Suprapubic skin (tissue), 4 donors: ENCODE measurements at places on chromosomes 1 and 21. TPM values are rescaled to one million over a fixed set of nuclear protein-coding genes. Genes with fewer than 3 reads are reported as not detected.

ATP1A4 gene
- not detected for total RNA-seq

- H3K4me1 ChIP-seq: peaks cover 49% of the 10 kb centered on the region
- peak overlapping the region; percentile 41 for H3K4me3 ChIP-seq
- H3K27me3 ChIP-seq: no peaks in the 10 kb centered on the region
- no peaks in the 10 kb centered on the region for H3K36me3 ChIP-seq
- DNase-seq: no peak
Observed at GRCh38 chr1:16386454-16387113, 19.5 kb downstream of the SZRD1 start.

HCRTR1 gene
- total RNA-seq: not detected

DNA sequence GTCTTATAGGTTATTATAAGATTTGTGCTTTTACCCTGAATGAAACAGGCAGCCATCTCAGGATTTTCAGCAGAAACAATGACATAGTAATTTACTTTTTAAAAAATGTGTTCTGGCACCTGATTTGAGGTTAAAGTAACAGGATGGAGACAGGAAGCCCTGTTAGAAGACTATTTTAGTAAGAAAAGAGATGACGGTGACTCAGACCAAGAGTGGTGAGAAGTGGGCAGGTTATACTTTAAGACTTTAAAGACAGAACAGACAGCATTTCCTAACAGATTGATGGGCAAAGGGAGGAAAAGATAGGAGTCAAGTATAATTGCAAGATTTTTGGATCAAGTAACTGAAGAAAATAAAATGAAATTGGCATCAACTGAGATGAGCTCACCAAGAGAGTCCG lies 436.8 kb upstream of the NR5A2 start:
- no peak overlapping the region for H3K4me3 ChIP-seq
- no peaks in the 10 kb centered on the region for H3K36me3 ChIP-seq
- no peak overlapping the region for H3K27ac ChIP-seq
- no peaks in the 10 kb centered on the region for H3K4me1 ChIP-seq

DNA sequence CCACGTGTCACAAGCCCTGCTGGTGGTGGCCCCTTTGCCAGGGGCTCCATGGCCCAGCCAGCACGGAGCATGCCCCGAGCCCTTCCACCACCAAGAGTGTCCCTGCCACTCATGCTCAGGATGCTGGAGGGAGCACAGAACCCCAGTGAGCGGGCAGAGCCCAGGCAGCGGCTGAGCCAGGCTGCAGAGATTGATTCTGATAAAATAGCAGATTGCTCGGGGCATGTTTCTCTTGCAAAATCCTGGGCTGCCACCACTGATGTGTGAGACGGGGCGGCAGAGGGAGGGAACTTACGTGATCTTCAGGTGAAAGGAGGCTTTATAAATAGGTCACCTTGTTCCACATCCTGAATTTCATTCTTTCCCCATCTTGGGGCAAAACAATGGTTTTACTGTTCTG lies 53.2 kb downstream of the SPSB1 start:
- H3K4me1 ChIP-seq: peaks cover 66% of the 10 kb centered on the region
- DNase-seq: no peak
- H3K27ac ChIP-seq: peak overlapping the region; percentile 57
- H3K36me3 ChIP-seq: no peaks in the 10 kb centered on the region
